CD14-positive monocyte (primary cell): ENCODE measurements at places on chromosomes 7 and 10.

DNA sequence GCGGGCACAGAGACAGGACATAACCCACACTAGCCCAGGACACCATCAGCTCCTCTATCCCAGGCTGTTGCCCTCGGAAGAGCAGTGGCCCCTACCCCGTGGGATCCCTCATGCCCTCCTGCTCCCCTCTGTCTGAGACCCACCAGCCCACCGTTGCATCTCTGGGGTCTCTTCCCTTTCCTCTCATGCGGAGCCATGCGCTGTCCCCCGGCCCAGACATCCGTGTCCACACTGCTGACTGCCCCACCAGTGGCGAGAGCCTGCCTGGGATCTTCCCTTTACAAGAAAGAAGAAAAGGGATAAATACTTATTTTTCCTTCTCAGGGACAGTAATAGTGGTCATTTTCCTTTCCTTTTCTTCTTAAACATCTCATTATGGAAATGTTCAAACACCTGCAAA lies 115.4 kb downstream of the WDR37 start:
- no peak for DNase-seq

DNA sequence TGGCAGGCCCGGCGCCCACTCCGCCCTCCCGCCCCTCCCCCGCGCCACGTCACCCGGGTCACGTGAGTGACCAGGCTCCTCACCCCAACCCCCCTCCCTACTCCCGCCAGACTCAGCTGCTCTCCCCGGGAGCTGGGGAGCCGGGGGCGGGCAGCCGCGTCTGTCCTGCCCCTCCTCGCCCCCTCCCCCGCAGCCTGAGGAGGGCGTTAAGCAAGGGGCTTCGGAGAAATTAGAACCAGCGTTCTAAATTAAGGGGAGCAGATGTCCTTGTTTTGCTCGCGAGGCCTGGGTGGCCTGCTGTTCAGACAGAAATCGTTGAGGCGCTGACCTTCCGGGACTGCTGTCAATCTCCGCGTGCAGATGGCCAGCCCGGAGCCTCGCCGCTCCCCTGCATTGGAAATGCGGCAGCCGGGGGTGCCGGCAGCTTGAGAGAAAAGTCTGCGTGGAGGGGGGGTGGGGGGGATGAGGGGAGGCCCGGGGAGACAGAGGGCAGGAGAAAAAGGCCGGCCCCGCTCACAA lies 102.2 kb upstream of the ZNF438 start:
- peak; percentile 58 for DNase-seq

- no peak for DNase-seq
Observed at GRCh38 chr7:11709196-11709595, 122.8 kb downstream of the THSD7A start.

DNA sequence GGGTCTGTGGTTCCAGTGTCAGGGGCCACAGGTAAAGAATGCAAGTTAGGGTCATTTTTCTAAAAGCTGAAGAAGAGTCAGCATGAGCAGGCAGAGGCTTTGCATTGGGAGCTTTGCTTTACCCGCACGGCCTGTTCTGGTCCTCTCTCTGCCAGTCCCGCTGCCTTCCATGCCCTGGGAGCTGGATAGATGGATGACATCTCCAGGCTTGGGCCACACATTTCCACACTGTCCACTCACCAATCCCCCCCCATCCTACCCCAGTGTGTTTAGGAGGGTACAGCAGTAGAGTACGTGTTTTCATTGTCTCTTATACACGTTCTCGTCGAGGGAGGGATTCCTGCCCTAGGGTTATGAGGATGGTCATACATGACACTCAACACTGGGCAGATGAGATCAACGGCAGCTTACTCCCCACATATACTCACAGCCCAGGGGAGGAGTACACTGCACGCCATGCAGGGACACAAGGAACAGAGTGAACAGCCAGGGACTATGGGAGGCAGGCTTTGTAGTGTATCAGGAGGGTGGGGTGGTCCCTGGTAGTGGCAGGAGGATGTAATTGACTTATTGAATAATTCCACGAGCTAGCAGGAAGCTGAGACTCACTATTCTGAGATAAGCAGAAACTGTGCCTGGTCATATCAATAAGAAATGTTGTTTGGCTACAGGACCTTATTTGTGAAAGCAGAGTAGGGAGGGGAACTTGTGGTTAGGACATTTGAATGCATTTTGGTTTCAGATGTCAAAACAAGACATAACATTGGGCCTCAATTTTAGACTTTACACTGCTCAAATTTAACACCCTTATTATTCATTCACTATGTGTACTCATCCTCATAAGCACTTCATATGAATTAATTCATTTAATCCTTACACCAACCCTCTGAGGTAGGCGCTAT lies 36.6 kb downstream of the PLPP4 start:
- DNase-seq: no peak

GRCh38 chr7:94145602-94146001 lies 141.4 kb upstream of the BET1 start:
- DNase-seq: no peak

- DNase-seq: no peak
Observed at GRCh38 chr7:47944536-47945260, 3.6 kb downstream of the PKD1L1 start.

DNA sequence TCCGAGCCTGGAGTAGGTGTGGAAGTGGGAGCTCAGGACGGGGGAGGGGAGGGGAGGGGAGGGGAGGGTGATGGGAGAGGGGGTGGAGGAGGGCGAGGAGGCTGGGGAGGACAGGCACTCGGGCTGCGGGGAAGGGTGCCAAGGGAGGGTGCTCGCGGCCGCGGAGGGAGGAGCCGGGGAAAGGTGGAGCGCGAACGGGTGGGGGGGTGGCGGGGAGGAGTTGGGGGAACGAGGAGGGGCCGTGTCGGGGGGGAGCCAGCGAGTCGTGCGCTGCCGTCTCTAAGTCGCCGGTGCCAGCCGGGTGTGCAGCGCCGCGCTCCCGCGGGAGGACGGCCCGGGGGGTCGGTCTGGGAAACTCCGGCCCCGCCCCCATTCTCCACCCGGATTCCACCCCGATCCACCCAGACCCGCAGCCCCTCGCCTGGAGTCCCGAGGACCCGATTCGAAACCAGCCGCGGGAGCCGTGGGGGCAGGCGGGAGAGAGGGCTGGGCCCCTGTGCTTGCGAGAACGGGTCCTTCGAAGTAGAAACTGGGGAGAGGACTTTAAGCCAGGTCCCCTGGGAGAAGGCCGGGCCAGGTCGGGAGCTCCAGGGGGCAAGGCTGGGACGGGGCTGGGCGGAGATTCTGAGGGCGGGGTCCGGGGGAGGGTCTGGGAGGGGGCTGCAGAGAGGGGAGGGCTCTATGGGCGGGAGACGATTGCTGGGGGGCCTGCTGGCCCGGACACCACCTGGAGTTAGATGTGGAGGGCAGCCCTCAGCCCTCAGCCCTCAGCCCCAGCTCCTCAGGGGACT lies at the start of gene ZNF467:
ZNF467 (minus strand) TSS at position 143 of the 791 bp plus-strand sequence. CDS start 2,556 bp downstream, outside the sequence.
- DNase-seq: peak; percentile 25

DNA sequence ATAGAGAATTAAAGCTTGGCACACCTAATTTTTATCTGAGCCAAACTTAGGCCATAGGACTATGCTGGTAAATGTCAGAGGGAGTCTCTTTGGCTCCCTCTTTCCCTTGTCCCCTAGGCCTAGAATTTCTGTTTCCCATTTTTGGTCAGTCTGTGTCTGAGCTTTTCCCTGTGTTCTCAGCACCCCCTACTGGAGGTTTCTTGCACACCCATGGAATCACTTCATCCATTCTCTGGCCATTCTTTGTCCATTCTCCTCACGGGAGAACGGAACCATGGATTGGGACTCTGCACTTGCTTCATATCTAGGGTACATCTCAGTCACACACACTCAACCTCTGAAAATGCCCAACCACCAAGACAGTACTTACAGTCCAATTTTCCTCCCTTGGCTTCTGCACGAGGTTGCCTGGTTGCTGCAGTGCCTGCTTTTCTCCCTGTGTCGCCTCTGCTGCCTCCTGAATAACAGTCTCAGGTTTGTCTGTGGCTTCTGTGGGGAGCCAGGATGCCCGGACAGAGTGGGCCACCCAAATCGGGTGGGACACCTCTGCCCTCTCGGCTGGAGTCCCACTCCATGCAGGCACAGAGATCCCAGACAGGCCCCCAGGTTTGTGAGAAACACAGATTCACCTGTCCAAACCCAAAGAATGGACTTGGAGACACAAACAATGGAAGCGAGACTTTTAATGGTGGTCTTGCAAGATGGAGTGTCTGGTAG lies 35.1 kb upstream of the DNAH11 start:
- peak; percentile 45 for DNase-seq

DNA sequence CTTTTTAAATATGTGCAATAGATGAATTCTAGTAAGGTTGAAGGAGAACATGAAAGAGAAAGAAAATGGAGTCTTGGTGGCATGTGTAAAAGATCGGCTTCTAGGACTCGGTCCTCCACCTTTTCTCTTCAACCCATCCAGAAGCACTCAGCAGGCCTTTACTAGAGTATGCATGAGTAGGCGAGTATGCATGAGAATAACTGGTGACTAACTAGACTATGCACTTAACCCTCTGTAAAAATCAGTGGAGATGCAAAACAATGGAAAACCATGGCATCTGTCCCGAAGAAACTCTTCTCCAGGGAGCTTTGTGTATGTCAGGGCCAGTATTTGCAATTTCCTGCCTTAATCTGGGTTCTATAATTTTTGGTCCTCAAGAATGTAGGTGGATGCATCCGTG lies 40.0 kb upstream of the GRB10 start:
- DNase-seq: no peak

- DNase-seq: no peak
Observed at GRCh38 chr10:130553826-130554225, 417.6 kb downstream of the GLRX3 start.

DNA sequence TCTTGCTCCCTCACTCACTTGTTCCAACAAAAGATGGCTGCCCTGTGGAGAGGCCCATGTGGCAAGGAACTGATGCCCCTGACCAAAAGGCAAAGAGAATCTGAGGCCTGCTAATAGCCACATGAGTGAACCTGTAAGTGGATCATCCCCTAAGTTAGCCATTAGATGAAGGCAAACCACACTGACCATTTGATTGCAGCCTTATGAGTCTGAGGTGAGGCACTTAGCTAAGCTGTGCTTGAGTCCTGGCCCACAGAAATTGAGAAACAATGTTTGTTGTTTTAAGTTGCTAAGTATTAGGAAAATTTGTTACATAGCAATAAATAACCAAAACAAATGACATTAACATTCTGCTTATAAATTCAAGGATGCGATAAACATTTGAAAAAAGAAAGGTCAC lies 100.1 kb upstream of the BET1 start:
- no peak for DNase-seq

DNA sequence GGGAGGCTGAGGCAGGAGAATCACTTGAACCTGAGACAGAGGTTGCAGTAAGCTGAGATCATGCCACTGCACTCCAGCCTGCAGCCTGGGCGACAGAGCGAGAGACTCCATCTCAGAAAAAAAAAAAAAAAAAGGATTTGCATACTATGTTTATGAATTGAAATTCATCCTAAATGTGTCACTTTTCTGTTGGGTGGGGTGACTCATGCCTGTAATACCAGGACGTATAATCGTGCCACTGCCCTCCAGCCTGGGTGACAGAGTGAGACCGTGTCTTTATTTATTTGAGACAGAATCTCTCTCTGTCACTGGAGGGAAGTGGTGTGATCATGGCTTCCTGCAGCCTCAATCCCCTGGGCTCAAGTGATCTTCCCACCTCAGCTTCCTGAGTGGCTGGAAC lies 5.8 kb downstream of the ZNF212 start:
- DNase-seq: no peak

DNA sequence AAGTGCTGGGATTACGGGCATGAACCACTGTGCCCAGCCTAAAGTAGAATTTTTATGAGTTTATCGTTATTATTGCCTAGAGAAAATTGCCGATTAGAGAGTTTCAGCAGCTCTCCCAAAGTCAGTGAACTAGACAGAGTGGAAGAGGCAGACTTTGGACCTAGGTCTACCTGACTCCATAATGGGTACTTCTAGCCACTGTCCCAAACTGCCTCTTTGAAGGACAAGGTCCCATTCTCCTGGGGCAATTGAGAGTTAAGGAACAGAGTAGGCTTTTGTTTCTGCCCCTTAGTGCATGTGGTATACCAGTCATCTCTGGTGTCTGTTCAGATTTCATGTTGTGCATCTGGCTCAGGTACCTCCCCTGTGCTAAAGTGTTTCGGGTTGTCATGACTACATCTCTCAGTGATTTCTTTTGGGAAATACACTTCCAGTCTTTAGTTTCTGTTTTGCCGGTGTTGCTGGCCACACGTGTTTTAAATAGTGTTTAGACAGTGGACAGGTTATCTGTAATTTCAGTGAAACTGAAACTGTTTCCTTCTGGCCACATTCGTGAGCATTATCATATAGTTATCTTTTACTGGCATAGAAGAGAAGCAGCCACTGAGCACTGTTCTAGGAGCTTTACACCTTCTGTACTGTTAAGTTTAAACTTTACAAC lies 4.7 kb downstream of the TMEM236 start:
- no peak for DNase-seq

DNA sequence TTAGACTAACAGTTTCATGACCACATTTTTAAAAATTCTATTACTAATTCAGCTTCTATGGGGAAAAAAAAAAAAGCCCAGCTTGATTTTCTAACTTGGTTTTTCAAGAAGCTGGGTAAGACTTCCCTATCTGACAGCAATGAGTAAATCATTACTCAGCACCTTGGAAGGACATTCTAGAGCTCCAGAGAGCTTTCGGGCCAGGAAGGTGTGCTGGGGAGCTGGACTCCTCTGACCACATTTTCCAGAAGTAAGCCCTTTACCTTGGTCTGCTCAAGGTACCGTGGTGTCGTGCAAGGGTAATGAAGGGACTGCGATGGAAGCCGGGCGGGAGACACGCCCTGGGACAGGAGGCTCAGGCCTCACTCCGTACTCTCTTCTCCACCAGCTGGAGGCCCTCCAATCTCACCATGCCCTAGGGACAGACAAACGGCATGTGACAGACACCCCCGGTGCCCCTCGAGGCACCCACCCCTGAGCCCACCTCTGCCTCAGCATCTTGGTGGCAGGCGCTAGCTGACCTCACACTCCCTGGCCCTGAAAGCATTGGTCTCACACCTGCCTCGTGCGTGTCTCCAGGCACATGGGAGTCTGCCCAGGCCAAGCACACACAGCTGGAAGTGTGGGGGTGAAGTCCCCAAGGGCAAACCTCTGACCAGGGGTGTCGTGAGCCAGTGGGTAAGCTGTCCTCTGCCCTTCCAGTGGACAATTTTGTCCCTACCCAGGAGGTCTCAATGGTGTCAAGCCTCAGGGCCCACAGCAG lies 152.1 kb downstream of the OAT start:
- peak; percentile 81 for DNase-seq

DNA sequence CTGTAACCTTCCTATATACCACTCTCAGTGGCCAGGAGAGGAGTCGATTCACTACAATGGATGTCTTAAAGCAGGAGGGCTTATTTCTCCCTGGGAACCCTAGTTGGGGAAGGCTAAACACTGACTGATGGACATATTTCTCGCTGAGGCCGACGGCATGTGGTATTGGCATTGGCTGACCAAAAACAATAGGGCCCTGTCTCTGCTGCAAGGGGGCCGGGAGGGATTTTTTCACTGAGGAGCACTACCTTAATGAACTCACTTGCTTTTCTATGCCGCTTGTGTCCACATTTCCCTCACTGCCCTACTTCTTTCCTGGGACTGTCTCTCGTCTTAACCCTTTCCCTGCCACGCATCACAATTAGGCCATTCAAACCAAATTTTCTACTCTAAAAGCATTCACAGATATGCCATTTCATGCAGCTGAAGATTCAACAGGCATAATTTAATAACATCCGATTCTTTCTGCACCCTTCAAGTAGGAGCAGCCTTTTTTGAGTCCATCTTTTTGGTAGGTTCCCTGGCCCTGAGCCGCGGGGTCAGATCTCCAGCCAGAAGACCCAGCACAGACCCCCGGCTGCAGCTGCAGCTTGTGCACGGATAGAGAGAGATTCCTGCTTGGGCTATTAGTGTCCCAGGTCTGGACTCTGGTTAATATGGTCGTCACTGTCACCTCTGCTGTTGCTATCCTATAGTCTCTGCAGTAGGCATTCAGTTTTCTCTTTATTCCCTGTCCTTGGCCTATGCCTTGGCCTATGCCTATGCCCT lies 118.7 kb downstream of the HIPK2 start:
- no peak for DNase-seq
